H7 (cell line): ENCODE measurements at places on chromosomes 3 and 15. TPM values are rescaled to one million over a fixed set of nuclear protein-coding genes. Genes with fewer than 3 reads are reported as not detected.

DNA sequence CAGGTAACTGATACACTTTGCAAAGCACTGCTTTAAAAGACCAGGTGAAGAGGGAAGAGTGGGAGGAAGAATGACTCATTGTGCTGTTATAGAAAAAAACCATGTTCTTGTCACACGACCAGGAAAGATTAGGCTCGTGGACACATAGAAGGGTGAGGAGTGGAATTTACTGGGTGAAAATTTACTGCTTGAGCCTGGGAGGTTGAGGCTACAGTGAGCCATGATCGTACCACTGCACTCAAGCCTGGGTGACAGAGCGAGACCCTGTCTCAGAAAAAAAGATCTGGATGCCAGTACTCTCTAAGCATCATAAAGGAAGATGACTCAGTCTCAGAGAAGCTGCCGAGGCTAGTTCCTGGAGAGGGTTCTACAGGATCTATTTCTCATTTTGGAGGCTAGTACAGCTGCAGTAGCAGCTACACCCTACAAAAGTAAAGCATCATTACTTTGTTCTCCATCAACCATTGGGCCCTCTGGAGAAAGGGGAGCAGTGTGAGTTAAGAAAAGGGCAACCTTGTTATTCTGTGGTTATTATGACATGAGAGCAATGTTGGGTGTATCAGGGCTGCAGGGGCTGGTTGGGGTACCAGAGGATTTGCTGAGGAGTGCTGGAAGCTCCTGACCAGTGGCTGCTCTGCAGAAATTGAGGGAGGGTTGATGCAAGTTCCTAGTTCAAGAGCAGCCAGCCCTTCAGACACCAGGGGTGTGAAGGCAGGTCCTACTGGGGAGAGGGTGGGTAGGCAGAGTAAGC, 75.4 kb downstream of the CMTM8 start:
- no peak for DNase-seq

GRCh38 chr15:58999694-59000093, 12.2 kb downstream of the RNF111 start:
- no peak for DNase-seq

- no peak for DNase-seq
These were observed 422.7 kb downstream of the PLCL2 start for GRCh38 chr3:17307482-17307881.

DNA sequence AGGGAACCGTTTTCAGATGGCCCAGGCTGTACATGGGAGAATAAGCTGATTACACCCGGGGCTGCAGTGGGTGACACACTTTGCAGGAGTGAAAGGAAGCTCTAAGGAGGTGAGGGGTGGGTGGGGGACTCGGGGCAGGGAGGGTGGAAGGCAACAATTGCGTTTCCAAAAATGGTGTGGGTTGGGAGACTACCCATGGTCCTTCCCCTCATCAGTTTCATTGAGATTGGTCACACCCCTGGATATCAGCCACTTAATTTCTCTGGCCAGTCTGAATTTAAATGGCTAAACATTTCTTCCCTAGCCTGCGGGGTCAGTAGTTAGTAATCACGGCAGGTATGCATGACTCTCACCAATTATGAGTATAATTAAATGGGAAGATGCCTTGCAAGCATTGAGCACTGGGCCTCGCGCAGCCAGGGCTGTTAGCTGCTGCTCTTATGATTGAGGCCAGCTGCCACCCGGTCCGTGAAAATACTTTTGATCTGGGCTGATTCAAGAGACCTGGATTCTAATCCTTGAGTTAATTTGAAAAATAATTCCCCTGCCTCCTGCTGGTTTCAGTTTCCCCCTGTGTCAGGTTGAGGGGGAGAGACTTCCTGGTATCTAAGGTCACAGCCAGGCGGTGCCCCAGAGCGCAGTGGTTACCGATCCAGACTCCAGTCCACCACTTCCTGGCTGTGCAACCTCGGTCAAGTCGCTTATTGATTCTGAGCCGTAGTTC, 23.3 kb downstream of the SLC6A6 start:
- DNase-seq: peak; percentile 64

Gene CAPN3
- total RNA-seq: not detected in 2 replicates

Gene ATRIP
- total RNA-seq: 13.4 and 18.5 TPM in 2 replicates
